Hematopoietic multipotent progenitor cell (in vitro differentiated cells): ENCODE measurements at places on chromosomes 12 and 14.

GRCh38 chr12:89351489-89352241, 636 bp downstream of the DUSP6 start:
- no peak for DNase-seq

- peak; percentile 90 for DNase-seq
Observed at GRCh38 chr12:113149361-113150150, at the start of gene CFAP73. TSS of gene CFAP73 (plus strand) at chr12:113149724. CDS start at chr12:113149858, 134 bp downstream.

GRCh38 chr14:98477935-98478334, 794.1 kb downstream of the BCL11B start:
- no peak for DNase-seq

GRCh38 chr14:22418631-22419030, 170.4 kb downstream of the DAD1 start:
- no peak for DNase-seq

GRCh38 chr14:35858521-35859209, 32.5 kb downstream of the BRMS1L start:
- DNase-seq, result no peak

DNA sequence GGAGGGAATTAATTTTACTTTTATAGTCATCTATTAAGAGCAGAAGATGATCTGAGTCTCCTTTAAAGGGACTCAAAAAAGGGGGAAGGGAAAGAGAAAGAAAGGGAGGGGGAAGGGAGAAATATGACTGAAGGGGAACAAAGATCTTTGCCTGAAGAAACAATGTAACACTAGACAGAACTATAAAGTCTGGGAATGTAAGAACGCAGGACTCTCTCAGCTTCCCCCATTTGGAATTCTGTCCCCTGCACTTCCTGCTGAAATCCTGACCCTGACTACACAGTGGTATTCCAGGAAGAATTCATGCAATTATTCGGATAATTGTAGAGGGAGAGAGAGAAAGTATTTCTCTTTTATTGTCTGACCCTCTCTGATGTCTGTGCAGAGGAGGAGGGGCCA, 8.6 kb upstream of the HOXC11 start:
- no peak for DNase-seq

DNA sequence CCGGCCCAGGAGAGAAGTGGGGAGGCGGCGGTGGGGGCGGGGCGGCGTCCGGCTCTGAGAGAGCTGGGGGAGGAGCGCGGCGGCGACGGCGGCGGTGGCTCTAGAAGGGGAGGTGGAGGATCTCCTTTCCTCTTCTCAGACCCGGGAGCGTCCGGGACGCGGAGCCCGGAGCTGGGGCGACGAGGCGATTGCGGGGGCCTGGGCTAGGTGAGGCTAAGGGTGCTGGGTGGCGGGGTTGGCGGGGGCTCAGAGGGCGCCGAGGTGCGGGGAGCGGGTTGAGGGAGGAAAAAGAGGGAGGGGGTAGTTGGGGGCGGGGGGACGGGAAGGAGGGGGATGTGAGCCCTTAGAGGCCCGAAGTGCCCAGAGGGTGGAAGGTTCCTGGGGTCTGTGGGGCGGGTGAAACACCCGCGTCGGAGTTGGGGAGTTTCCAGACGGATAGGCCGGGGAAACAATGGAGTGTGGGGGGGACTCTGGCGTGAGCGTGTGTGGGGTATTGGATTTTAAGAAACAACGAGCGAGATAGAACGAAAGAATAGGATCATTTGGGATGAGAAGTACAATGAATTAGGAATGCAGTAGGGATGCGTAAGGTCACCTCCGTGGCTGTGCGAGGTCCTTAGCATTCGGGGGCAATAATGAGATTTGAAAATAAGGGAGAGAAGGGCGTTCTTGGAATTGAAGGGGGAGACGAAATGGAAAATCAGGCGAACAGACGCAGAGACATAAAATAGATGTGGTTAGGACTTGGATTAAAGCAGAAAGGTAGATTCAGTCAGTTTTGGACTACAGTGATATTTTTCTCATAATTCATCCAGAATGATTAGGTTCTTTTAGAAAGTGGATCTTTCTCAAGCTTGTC, at the start of gene SPATS2:
Gene SPATS2, plus strand, starts transcription at position 82 of the 859 bp plus-strand sequence. CDS start 93,551 bp downstream, outside the sequence.
- DNase-seq, result peak; percentile 61

DNA sequence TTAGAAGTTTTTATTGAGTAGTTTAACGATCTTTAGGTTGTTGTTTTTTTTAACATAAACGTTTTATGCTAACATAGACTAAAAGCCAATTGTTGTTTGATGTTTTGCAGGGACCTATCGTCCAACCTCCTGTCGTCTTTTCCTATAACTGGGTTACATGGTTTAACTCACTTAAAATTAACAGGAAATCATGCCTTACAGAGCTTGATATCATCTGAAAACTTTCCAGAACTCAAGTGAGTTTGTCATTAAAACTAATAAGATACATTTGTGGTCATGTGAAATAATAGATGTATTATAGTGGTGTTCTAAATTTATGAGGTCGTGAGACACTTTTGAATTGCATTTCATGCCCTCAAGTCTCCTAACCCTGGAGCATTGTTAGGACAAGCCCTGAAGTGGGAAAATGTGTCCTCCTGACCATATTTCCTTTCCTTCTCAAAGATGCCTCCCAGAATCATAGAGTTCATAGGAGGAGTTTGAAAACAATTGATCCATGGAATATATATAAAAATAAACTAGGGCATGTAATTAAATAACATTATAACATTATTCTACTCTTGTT, 84.9 kb downstream of the ZFC3H1 start:
- DNase-seq, result no peak
